NCI-H1048 (cell line): ENCODE measurements at places on chromosomes 11 and 22.

- DNase-seq, result peak; percentile 97
Observed at GRCh38 chr22:40636380-40637182, at the start of gene MRTFA. MRTFA (minus strand) TSS chr22:40636719.

DNA sequence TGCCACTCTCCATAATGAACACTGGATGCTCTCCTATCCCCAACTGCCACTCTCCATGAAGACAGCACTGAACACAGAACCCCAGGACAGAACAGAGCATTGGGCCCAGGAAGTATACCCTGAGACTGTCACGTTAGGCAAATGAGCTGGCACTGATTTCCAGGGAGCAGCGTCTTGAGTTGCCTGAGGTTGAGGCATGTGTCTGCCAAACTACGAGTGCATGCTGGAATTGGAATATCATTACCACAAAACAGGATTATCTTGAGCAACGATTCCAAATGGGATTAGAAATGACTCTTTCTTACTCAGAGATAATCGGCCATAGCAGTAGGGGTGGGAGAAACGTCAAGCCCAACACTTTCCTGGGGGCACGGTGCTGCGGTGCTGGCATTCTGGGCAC lies 39.9 kb downstream of the CLPB start:
- no peak for DNase-seq

GRCh38 chr22:17258015-17258787 lies 39.0 kb upstream of the ADA2 start:
- no peak for DNase-seq

DNA sequence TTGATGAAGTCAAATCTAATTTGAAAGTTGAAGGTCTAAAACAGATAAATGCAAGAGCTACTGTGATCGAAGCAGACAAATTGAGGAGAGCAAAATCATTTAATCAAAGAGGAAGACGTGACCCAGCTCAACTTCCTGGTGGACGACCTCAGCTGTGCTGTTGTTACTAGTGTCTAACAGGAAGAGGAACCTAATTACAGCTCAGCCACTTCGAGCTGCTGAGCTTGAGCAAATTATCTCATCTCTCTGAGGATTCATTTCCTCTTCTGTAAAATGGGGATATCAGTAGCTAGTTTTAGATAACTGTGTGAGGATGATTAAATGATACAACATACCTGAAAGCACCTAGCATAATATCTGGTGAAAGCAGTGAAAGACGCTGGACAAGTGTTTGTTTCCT lies 48.6 kb upstream of the OLFML1 start:
- DNase-seq, result no peak

- no peak for DNase-seq
Observed at GRCh38 chr11:62804310-62805075, 747 bp downstream of the NXF1 start.

DNA sequence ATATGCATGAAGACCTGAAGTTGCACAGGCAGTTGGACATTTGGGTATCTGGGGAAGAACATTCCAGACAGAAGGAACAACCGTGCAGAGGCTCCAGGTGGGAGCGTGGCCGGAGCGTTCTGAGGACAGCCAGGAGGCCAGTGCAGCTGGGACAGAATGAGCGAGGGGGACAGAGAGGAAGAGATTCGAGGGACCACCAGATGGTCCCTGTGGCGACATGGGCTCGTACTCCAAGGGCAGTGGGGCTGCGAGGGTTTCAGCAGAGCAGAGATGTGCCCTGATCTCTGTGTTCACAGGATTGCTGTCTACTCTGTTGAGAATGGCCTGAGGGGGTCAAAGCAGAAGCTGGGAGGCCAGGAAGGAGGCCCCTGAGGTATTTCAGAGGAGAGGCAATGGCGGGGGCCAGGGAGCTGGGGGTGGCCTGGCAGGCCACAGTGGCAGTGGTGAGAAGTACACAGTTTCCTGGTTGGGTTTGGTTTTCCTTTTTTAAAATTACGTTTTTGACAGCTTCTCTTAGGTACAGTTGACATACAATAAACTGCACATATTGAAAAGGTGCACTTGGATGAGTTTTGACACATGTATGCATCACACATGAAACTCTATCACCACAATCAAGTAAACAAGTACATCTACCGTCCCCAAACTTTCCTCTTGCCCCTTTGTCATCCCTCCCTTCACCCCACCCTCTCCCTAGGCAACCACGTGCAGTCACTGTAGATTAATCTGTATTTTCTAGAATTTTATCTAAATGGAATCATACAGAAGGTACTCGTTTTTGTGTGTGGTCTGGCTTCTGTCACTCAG lies 24.8 kb upstream of the SOX10 start:
- DNase-seq, result no peak

- no peak for DNase-seq
Observed at GRCh38 chr11:59899532-59899931, 20.9 kb downstream of the OOSP3 start.

- no peak for DNase-seq
Observed at GRCh38 chr22:35020517-35020916, 45.4 kb upstream of the ISX start.
